ENCODE measurements at places on chromosomes 2 and 18.
A peak's percentile ranks its signal among the peaks of the same experiment; 100 is the strongest.

DNA sequence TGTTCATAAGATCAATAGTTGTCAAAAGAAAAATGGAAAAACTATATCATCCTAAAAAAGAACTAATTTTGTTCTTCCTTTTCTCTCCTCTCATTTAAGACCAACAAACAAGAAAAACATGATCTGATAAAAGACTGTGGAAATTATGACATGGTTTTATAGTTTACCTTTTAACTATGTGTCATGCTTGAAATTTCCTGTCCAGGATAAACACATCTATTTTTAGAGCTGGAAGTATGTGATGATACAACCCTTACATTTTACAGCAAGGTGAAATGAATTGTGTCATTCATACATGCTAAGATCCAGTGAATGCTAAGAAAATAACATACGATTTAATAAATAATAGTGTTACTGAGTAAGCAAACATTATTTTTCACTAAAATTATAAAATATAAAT, 89.9 kb downstream of the GULP1 start:
- DNase-seq = peak; percentile 83

DNA sequence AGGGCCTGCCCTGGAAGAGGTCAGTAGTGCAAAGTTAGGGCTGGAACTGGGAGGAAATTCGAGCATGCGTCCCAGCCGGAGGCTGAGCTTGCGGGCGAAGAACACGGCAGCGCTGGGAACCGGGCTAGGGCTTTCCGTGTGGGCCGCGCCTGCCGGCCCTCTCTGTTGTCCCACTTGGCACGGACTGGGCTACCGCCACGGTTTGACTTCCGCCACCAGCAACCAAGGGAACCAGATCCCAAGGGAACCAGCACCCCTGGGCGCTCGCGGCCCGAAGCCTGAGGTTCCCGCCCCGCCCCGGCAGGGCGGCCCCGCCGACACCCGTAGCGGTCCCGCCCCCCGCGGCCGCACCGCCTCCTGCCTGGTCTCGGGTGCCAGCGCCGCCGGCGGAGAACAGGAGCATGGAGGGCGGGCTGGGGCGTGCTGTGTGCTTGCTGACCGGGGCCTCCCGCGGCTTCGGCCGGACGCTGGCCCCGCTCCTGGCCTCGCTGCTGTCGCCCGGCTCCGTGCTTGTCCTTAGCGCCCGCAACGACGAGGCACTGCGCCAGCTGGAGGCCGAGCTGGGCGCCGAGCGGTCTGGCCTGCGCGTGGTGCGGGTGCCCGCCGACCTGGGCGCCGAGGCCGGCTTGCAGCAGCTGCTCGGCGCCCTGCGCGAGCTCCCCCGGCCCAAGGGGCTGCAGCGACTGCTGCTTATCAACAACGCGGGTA, at the start of gene SPR:
Gene SPR (plus strand): TSS at position 377 of the 708 bp plus-strand sequence. CDS start 25 bp downstream, at position 402.
- DNase-seq = peak; percentile 43

GRCh38 chr2:176514805-176515500, 245.7 kb downstream of the MTX2 start:
- no peak for DNase-seq

GRCh38 chr2:221322741-221323140, 249.4 kb downstream of the EPHA4 start:
- no peak for DNase-seq

- no peak for DNase-seq
These were observed 9.2 kb upstream of the HK2 start for GRCh38 chr2:74824679-74825078.

GRCh38 chr18:10015288-10015701, 101.5 kb downstream of the VAPA start:
- DNase-seq = no peak

- DNase-seq = no peak
These were observed 3.0 kb upstream of the CEP68 start for GRCh38 chr2:65053199-65053598.

DNA sequence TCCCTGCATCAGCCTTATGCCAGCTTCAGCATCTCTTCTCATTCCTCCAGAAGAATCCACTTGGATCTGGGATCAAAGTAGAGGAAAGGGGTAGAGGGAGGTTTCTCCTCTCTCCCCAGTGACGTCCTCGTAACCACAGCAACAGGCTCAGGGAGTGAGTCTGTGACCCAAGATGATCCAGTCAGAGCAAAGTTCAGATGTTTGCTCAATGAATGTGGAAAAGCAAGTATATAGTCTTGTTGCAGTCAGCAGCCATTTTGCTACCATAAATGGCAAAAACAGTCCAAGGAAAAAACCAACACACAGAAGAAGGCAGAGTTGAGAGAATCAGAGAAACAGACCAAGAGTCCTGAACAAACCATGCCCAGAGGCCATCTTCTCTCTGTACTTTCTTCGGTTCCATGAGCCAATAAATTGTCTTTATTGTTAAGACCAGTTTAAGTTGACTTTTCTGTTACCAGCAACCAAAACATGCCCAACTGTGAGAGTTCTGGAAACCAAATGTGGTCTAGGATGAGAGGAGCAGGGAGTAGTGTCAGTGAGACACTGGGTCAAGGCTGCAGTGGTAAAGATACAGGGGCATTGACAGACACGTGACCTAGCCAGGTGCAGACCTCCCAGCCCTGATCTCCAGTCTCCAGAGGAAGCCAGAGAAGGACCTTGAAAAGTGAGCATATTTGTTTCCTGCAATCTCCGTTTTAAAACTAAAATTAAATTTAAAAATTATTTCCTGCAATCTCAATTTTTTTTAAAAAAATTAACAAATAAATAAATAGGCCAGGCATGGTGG, 3.2 kb upstream of the CXCR1 start:
- DNase-seq = no peak

DNA sequence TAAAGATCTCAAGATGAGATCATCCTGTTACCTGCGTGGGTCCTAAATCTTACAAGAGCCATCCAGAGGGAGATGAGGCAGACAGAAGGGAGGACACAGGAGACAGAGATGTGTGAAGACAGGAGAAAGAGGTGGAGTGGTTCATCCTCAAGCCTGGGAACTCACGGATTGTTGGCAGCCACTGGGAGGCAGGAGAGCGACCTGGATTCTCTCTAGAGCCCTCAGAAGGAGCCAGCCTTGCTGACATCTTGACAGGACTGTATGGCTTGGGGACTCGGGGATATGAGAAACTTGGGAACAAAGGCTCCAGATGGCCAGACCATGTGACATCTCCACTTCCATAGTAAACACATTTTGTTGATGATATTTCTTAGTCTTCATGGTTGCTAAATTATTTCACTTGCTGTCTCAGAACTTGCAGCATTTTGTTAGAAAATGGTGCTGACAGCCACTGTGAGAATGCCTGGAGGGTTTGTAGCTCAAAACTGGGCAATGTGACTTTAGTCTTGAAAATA, 57.8 kb upstream of the MC2R start:
- no peak for DNase-seq

- DNase-seq = no peak
These were observed 131.5 kb downstream of the DNAH7 start for GRCh38 chr2:195937176-195937575.

DNA sequence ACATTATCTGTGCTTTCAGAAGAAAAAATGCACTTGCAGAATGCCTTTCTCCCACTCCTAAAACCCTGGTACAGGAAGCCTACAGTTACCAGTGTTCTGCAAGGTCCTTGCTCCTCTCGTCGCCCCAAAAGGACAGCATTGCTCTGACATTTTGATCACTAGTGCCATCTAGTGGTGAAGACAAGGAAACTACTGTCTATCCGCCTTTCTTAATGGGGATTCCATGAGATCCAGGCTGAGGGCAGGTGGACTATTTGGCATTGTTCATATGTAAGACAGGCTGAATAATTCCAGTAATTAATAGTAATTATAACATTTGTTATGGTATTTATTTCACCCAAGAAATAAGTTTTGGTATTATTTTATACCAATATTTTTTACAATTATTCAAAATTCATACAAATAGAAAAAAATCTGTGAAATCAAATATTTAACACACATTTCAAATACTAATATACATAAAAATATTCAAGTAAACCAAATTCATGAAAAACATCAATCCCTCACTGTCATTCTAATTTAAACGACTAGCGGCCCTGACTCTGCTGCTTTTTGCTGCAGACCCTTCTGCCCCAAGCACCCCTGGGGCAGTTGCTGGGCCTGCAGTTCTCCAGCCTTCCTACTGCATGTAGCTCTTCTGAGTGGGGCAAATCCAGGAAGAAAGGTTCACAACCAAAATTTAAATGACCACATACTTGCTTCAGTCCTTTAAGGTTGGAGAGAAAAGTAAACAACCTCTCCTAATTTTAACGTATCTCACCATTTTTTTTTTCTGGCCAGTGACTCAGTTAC, 19.0 kb downstream of the TPGS2 start:
- DNase-seq = peak; percentile 39

GRCh38 chr18:8994603-8995002, 107.9 kb upstream of the NDUFV2 start:
- DNase-seq = no peak

- DNase-seq = no peak
These were observed 95.7 kb upstream of the LINC00305 start for GRCh38 chr18:64244571-64244970.

GRCh38 chr18:7750095-7750663, 183.1 kb downstream of the PTPRM start:
- DNase-seq = no peak

DNA sequence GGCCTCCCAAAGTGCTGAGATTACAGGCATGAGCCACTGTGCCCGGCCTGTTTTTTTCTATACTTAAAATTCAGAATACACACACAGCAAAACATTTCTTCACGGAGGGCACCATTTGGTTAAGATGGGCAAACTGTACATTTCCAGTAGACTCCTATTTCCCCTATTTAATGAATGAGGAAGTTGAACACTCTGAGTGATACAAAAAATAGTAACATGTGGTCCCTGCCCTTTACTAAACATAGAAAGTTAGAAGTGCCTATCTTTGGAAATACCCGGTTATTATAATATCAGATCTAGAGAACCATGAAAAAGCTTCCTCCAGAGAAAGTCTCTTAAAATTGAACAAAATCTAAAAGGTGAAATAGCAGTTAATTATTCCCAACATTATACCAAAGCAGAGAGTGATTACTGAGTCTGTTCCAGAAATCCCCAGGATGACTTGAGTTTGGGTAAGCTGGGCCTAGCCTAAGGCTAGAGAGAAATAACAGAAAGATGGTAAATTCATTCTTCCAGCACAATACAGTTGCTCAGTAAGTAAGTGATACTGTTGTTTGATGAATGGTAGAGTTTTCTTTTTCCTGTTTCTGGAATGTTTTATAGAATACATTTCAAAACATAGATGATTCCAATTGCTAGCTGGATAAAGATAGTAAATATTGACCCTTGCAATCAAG, 23.3 kb upstream of the RMC1 start:
- DNase-seq = no peak

DNA sequence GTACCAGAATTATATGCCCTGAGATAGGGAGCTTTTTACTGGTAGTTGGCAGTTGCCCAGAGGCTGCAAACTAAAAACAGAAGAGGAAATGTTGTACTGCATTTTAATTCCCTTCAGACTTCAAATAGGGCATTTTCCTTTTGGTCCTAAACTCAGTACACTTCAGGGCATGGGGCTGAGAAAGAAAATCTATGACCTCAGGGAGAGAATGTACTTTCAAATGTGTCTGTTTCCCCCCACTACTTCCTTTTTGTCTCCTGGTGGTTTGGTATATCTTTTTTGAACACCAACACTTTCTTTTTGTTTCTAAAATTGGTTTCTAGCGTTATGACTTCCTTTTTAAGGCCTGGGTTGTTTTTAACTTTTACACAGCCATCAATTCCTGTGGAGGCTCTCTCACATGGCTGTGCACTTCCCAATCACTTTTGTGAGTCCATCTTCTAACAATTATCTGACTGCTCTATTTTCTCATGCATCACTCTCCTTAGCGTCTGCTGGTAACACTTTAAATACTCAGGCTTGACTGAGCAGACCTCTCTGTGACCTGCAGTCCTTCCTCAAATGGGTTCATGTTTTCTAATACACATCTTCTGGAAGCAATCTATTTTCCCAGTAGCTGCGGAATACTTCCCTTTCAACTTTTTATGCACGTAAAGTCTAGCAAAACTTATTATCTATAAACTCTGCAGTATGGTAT, 596.0 kb downstream of the LRP1B start:
- no peak for DNase-seq

- no peak for DNase-seq
These were observed 74.8 kb upstream of the SLC66A3 start for GRCh38 chr2:11080253-11081115.

GRCh38 chr2:199901942-199902341, 9.2 kb upstream of the C2orf69 start:
- no peak for DNase-seq

- DNase-seq = no peak
These were observed 79.2 kb upstream of the PXDN start for GRCh38 chr2:1823187-1824169.

DNA sequence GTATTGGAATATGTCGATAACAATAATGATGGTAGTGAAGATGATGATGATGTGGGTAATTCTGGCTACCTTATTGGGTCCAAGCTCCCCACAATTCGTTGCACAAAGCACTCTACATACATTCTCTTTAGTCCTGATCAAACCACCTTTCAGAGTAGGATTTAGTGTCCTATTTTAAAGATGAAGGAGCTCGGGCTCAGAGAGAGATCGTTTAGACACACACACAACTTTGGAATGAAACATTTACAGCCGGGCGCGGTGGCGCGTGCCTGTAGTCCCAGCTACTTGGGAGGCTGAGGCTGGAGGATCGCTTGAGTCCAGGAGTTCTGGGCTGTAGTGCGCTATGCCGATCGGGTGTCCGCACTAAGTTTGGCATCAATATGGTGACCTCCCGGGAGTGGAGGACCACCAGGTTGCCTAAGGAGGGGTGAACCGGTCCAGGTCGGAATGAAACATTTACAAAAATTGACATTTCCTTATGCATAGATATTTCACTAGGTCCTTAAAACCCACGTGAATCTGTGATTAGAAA, 50.7 kb downstream of the GREB1 start:
- DNase-seq = no peak

GRCh38 chr2:86147793-86148192, 41.8 kb downstream of the PTCD3 start:
- DNase-seq = no peak

GRCh38 chr2:176614049-176614448, 344.8 kb downstream of the MTX2 start:
- no peak for DNase-seq

DNA sequence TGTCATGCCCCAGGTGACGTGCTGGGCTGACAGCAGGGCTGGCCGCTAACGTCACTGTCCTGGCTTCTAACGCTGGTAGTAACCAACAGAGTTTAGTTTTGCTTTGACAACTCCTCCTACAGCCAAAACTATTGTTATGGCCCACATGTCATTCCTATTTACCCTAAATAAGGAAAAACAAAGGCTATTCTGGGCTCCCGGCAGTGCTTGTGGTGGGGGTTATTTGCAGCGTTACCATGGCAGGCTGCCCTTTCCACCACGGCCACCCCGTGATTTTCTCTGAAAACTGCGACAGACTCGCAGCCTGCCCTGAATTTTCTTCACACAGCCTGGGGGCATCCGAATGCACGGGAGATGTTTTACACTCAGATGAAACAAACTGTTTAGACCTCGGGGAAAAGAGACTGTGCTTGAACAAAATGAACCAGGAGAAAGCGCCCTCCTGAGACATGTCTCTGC, 115.2 kb downstream of the FAM210A start:
- DNase-seq = no peak

DNA sequence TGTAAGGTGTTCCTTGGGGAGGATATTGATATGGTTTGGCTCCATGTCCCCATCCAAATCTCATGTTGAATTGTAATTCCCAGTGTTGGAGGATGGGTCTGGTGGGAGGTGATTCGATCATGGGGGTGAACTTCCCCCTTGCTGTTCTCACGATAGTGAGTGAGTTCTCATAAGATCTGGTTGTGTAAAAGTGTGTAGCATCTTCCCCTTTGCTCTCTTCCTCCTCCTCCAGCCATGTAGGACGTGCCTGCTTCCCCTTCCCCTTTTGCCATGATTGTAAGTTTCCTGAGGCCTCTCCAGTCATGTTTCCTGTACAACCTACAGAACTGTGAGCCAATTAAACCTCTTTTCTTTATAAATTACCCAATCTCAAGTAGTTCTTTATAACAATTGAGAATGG, 458.7 kb downstream of the LPIN1 start:
- DNase-seq = no peak
